ENCODE measurements at places on chromosomes 16 and 17. TPM values are rescaled to one million over a fixed set of nuclear protein-coding genes. Genes with fewer than 3 reads are reported as not detected.

ASPHD1 gene
- total RNA-seq = not detected

INO80E gene
- 59.4 TPM for total RNA-seq

IGSF6 gene
- total RNA-seq = 0.19 TPM

SLC47A1 gene
- not detected for total RNA-seq

DNA sequence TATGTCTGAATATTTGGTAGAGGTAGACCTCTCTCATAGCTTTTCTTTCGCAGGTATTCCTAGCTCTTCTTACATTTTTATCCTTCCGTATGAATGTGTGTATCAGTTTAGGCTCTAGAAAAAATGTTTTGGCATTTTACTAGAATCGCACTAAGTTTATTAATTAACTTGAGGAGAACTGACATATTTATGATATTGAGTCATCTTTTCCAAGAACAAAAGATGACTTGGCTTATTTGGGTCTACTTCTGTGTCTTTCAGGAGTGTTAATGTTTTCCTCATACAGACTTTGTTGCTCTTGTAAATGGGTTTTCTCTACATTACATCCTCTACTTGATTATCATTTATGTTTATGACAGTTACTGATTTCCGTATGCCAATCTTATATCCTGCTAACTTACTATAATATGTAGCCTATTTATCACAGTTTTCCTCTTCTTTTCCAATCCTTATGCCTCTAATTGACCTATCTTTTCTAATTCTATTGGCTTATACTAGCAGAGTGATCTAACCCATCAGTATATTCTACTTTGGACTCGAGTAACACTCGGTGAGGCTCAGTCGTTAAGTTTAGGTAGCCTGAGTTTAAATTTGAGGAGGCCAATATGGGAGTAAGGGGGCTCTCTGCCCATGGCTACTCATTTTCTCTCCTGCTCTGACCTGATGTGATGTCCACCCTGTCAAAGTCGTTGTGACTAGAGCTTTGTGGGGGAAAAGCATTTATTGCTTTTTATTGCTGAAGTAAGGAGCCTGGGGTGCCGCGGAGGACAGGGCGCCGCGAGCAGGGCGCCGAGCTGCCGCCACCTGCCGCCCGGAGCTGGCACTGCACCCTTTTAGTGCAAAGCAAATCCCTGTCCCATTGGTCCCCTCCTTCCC lies 20.0 kb downstream of the ST6GALNAC1 start:
- DNase-seq = peak; percentile 58

DNA sequence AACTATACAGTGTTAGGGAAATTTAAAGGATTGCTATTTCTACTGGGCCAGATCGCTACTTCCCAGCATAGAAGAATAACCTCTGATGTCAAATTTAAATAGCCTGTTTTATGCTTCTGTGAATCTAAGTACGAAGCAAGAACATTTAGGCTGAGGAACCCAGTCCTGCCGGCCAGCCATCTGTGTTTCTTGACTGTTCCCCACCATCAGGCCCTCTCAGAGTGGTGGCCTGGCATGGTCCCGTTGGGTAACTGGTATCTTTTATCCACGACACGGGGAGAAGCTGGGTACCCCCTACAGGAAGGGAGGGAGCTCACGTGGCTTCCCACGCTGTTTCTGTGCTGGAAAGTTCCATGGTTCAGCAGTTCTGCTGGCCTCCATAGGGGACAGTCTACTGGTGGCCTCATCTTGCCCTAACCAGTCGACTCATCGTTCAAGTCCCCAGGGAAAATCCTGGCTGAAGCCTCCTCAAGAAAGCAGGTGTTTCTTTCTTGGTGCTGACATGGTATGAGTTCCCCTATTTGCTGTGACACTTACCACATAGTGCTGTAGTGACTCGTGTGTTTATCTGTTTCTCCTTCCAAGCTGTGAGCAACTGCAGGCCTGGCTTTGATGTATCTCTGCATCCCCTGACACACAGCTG lies 201.7 kb upstream of the NLRP1 start:
- DNase-seq = no peak

GRCh38 chr17:82062984-82063368 lies 2.6 kb downstream of the DUS1L start:
- no peak for DNase-seq

DNA sequence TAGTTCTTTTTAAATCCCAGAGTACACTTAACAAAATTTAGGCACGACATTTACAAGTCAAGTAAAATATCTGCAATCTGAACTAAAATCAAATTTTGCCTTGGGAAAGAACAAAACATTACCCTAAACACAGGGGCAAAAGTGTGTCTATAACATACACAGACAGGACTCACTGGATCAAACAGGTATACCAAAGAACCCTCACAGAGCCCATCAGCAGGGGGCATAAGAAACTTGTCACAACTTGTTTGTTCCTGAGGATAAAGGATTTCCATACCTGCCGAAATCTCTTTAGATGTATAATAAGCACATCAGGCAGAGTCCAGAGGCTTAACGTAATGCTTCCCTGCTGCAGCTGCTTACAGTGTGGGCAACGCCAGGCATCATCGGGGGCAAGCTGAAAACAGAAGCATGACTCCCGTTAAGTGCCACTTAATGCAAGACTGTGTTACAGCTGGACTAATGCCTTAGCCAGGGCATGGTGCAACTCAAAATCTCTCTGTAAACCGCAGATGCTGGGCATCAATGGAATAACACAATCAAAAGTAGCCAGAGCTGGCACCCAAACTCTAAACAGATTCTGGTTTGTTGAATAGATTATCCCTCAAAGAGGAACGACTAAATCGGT lies 67.0 kb downstream of the USP31 start:
- no peak for DNase-seq

DNA sequence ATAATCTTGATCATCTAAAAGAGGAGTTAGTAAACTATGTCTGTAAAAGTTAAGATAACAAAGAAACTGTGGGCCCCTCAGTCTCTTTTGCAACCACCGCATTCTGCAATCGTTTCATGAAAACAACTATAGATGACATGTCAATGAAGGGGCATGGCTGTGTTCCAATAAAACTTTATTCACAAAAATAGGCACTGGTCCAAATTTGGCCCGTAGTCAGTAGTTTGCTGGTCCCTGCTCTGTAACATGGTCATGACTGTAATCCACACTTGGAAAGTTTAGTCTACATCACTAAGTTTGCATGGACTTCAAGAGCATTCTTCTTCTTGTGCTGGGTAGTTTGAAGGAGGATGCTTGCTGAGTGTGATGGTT lies 299.3 kb upstream of the PSMD7 start:
- DNase-seq = no peak

DNA sequence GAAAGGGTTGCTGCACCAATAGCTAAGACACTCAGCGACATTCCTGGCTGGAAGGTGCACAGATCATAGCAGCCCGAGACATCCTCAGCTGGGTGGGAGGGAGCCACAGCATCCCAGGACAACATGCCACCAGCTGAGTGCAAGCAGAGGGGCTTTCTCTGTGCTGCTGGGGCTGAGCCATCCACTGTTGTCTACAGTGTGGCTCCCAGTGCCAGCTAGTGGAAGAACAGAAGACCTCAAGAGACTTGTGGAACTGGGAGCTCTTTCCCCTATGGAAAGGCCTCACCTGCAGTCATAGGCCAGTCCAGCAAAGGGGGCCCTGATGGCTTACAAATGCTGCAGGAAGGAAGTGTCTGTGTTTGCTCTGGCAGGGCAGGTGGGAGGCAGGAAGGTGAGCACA lies 131.0 kb downstream of the C16orf78 start:
- no peak for DNase-seq

DNA sequence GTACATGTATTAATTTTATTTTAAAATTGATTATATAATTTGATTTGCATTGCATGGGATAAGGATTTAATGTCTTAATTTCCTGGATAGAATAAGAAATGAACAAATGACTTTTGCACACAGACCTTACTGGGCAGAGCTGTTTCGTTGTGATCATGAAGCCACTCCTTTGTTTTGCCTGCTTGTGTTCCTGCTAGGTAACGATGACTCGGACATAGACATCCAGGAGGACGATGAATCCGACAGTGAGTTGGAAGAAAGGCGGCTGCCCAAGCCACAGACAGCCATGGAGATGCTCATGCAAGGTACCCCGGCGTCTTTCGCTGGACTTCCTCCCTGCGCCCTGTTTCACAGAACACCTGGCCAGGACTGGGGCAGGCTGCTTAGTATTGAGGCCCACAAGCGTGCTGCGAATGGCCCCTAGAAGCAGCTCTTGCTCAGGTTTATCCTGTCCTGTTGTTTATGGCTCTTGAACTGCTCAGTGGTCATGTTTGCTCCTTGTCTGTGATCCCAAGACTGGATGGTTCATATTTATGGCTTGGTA lies 29.6 kb downstream of the CLUAP1 start:
- no peak for DNase-seq

DNA sequence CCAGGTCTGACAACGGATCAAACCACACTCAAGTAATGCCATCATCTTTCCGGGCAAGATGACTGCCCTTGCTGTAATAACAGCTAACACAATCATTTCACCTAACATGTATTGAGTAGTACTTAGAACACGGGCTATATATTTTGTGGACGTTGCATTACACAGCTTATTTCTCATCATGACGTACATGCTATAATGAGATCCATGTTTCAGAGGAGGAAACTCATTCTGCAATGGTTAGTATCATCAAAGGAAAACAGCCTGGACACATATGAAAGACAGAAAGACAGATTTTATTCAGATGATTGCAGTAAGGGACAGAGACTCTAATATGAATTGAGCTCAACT lies 446.7 kb downstream of the HS3ST3B1 start:
- DNase-seq = no peak

DNA sequence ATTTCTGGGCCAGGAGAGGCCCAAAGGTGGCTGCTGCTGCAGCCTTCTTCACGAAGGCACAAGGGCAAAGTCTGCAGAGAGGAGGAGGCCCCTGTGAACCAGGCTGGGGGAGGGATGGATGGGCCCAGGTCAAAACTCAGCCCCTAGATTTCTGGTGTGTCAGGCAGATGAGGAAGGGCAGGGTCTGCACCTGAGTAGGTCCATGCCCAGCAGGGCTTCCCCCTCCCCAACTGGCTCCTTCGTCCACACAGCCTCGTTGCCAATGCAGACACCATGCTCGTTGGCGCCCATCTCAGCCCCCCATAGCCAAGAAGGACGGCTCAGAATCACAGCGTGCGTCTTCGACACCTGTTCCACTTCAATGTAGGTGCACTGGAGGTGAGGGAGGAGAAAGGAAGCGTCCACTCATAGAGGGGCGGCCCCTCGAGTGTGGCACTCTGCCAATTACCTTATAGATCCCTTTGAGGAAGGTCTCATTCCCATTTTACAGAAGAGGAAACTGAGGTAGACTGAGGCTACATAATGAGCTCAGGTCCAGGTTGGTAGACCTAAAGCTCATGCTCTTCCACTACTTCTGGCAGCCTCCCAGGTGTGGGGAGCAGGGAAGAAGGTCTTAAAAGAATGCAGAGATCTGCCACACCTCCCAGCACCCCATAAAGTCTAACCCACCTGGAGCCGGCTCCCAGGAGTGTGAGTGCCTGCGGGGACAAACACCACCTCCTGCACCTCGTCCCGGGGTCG lies 902 bp downstream of the SCRN2 start:
- DNase-seq = no peak

DNA sequence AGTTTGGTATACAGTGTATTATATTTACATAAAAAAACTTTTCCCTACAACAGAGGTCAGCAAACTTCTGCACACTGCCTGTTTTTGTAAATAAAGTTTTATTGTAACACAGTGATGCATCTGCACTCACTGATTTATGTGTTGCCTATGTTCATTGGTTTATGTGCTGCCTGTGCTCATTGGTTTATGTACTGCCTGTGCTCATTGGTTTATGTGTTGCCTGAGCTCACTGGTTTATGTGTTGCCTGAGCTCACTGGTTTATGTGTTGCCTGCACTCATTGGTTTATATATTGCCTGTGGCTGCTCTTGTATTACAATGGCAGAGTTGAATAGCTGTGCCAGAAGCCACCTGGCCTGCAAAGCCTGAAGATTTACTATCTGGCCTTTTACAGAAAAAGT lies 81.6 kb downstream of the MYH11 start:
- DNase-seq = no peak

DNA sequence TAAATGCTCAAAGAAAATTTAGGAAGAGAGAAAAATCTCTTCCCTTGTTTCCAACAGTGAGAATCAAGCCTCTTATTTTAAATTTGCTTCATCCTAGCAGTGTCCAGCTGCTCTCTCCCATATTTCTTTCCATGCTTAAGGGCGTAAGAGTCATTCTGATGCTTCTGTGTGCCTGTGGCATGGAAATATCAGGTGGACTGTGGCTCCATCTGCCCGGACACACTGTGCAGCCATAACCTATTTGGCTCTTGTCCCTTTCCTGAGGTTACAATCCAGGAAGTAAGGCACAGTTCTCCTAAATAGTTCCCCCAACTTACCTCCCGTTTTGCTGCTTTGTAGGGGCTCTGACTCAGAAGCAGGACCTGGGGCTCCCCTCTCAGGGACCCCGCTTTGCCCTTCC lies 6.3 kb upstream of the KRT222 start:
- DNase-seq = no peak

DNA sequence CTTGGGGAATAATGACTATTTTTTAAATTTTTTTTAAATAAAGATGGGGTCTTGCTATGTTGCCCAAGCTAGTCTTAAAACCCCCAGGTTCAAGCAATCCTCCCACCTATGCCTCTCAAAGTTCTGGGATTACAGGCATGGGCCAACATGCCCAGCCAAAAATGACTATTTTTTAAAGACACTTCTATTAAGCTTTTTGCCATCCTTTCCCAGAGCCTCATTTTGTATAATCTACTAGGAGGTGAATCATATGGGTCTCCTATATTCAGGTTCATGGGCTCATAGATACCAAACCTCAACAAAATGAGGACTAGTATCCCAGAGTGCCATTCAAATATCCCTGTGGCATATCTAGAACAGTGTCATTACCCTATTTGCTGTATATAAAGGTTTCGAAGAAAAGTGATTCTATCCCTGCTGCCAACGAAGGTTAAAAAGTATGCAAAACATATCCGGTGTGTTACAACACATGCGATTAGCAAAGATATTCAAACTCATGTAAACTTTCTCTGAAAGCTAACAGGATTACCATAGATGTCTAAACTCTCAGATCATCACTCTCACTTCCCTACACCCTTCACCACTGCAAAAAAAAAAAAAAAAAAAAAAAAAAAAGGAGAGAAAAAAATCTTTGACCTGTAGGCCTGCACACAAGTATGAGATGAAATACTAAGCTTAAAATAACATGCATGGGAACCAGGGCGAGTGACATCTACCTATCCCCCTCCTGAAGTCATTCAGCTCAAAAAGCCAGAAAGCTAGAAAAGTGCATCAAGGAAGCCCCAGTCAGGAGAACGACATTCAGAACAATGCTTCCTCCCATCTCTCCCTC lies 23.5 kb downstream of the XPO6 start:
- no peak for DNase-seq

DNA sequence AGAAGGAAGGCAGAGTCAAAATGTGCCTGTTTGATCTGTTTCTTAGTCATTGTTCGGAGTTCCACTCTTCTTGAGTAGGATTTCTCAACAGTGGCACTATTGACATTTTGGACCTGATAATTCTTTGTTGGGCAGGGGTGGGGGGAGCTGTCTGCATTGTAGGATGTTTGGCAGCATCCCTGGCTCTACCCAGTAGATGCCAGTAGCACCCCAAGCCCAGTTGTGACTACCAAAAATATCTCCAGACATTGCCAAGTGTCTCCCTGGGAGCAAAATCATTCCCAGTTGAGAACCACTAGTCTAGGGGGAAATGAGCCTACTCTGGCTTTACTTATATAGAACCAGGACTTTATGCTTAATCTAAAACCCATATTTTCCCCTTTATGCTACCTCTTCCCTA lies 1.1 kb upstream of the GFOD2 start:
- DNase-seq = no peak

All from CD8-positive, alpha-beta T cell (primary cell).